ENCODE measurements at places on chromosomes 1 and 21.

DNA sequence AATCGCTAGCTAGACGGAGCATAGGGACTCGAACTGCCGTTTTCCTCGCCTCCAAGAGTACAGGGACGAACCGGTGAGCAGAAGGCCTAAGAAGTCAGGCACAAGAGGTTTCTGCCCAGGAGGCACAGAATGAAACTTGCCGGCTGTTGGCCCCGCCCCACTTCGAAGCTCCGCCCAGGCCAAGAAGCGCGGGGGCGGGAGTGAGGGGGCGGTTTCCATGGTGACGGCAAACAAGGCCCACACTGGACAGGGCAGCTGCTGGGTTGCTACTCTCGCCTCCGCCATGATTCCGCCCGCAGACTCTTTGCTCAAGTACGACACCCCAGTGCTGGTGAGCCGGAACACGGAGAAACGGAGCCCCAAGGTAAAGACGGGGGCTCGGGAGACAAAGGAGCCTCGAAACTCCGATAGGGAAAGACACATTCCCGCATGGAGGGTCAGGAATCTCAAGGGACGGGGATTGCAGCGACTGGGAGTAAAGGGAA, at the start of gene DNALI1:
Gene DNALI1, plus strand, starts transcription at position 229 of the 485 bp plus-strand sequence. Its CDS starts 55 bp downstream, at position 284.
- peak; percentile 31 for DNase-seq

DNA sequence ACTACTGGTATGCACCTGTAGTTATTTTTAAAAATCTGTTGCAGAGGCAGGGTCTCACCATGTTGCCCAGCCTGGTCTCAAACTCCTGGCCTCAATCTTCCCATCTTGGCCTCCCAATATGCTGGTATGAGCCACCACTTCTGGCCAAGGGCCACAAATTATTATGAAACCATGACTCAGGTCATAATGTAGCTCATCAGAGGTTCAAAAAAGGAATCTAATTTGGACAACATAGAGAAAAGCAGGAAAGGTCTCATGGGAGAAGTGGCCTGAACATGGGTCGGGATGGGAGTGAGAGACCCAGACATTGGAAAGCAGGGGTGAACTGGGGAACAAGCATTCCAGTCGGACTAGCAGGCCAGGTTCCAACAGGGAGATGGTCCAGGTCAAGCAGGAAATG, 45.2 kb upstream of the C1orf198 start:
- DNase-seq: no peak

DNA sequence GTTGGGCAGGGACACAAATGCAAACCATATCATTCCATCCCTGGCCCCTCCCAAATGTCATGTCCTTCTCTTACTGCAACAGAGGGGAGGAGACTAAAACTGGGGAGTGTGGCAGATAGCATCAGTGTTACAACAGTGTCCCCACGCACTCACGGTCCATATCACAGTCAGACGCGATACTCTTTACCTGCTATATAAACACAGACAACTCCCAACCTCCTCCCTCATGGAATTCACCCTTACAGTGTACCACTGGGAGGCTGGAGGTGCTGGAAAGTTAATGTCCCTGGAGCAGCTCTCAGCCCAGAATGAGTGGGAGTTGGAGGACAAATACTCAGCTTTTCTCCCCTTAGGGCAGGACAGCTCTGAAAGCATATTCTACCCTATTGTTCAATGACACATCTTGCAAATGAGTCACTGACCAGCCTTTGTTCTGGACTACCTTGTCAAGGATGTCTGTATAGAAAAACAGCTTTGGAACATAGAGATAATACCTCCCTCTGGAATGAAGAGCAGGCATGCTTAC, 445.9 kb downstream of the SETD4 start:
- no peak for DNase-seq

DNA sequence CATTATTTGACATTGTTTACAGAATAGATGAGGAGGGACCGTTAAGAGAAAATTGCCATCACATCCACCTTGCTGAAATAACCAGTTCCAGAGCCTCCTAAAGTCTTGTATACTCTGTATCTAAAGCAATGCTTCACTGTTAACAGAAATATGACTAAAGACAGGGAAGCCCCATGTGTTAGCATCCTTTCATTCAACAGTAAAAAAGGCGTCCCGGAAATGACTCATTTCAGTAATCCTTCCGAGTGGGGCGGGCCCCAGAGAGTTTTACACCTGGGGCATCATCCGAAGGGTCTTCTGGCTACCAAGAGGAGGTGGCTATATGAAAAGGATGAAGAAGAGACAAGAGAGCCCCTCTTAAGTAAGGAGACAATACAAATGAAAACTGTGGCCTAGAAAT, 227.2 kb downstream of the SLC45A1 start:
- no peak for DNase-seq

GRCh38 chr1:205458777-205459566, 3.1 kb upstream of the BLACAT1 start:
- no peak for DNase-seq

GRCh38 chr1:147712605-147713004, 42.3 kb upstream of the ACP6 start:
- no peak for DNase-seq

- DNase-seq: no peak
These were observed 228.3 kb upstream of the DEPDC1 start for GRCh38 chr1:68725001-68725752.

- no peak for DNase-seq
These were observed 144.1 kb upstream of the ERRFI1 start for GRCh38 chr1:8170059-8170835.

DNA sequence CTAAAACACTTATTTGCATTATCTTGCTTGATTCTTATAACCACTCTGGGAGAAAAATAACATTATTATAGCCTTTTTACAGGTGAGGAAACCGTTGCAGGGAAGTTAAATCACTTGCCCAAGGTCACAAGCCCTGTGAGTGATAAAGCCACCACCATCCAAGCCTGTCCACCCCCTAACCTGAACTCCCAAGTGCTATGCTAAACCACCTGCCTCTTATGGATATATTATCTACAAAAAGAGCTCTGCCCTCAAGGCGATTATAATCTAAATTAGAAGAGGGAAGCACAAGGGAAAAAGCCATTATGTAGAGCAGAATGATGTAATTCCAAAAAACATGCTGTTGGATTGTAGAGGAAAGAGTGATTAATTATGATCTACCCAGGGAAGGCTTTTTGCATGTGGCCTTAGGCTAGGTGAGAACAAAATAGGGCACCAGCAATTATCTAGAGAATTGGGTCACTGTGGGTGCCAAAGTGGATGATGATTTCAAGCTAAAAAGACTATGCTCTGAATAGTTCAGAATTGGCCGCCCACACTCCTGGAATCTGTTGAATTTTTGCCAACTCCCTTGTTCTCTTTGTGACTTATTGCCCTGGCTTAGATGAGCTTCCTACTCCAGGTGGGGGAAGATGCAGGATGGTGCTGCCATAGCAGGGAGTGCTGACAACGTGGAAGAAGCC, 205.3 kb downstream of the FGGY start:
- DNase-seq: no peak

GRCh38 chr1:167839009-167839408, 74.9 kb downstream of the ADCY10 start:
- no peak for DNase-seq

DNA sequence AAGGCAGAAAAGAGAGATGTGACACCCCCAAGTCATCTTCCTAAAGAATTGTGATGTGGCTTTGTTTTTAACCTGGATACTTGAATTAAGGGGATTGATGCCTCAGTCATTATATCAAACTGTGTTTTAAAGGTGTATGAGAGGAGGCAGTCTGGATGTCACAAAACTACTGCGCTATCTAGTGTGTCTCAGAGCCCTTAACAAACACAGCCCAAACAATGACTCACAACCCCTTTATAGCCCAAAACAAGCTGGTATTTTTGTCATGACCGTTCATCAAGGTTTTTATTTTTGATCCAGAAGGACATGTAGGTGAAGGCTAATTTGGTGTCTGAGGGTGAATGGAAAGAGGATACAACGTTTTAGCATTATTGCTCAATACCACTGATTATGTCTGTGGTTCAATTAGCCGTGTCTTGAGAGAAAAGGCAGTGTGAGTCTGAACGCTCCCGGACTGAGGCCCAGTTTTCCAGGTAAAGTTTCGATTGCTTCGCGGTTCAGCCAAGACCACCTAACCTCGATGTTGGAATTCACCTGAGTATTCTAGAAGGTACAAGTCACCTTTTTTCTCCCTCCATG, 71.6 kb downstream of the SGIP1 start:
- no peak for DNase-seq

DNA sequence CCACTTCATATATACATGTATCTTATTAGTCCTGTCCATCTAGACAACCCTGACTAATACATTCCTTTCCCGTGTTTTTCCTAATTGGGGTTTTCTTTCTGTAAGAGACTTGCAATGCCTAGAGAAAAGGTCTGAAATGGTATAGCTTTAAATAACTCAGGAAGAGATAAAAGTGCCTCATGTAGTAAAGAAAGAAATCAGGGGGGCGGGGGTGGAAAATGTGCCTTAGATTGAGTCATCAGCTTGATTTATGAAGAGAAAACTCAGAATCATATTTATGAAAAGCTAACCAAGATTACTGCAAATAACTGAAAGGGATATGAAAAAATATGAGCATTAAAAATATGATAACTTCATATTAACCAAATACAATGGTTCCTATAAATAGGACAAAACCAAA, 345.8 kb upstream of the CHRM3 start:
- no peak for DNase-seq

DNA sequence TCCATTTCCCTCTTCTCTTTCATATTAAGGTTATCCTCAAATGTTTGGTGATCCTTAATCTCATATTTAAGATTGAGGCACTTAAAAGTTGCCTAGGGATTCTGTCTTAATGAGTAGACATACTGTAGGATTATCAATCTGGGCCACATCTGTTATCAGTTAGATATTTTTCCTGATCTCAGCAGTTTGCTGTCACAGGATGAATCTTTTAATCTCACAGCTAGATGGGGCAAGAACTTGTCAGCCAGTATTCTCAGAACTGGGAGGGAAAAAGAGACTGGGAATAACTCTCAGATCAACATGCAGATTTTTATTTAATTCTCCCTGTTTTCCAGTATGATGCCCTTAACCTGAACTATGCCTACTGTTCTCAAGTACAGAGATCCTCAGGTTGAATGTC, 14.0 kb downstream of the ZNF644 start:
- no peak for DNase-seq

GRCh38 chr1:231628207-231628876, 1.8 kb downstream of the DISC1 start:
- no peak for DNase-seq

DNA sequence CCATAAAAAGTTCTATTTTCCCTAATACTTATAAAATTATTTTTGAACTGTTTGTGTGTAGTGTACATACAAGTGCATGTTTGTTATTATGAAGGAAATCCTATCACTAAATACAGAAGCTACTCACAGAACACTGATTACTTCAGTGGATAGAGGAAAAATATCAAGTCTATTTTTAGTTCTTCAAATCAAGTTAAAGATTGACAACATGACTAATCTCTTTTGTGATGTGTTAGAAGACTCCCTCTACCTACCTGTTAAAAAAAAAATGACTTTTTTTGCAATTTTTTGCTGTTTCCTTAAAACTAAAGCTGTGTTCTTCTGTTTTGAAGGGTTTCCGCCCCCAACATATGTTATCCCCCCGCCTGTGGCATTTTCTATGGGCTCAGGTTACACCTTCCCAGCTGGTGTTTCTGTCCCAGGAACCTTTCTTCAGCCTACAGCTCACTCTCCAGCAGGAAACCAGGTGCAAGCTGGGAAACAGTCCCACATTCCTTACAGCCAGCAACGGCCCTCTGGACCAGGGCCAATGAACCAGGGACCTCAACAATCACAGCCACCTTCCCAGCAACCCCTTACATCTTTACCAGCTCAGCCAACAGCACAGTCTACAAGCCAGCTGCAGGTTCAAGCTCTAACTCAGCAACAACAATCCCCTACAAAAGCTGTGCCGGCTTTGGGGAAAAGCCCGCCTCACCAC, 45.5 kb downstream of the NCF2 start:
- no peak for DNase-seq

- DNase-seq: no peak
These were observed 46.9 kb downstream of the ZSCAN20 start for GRCh38 chr1:33519240-33519884.

GRCh38 chr21:23394458-23394857, 2212.8 kb downstream of the MRPL39 start:
- no peak for DNase-seq

GRCh38 chr1:147641695-147642592, 28.4 kb downstream of the ACP6 start:
- peak; percentile 64 for DNase-seq

DNA sequence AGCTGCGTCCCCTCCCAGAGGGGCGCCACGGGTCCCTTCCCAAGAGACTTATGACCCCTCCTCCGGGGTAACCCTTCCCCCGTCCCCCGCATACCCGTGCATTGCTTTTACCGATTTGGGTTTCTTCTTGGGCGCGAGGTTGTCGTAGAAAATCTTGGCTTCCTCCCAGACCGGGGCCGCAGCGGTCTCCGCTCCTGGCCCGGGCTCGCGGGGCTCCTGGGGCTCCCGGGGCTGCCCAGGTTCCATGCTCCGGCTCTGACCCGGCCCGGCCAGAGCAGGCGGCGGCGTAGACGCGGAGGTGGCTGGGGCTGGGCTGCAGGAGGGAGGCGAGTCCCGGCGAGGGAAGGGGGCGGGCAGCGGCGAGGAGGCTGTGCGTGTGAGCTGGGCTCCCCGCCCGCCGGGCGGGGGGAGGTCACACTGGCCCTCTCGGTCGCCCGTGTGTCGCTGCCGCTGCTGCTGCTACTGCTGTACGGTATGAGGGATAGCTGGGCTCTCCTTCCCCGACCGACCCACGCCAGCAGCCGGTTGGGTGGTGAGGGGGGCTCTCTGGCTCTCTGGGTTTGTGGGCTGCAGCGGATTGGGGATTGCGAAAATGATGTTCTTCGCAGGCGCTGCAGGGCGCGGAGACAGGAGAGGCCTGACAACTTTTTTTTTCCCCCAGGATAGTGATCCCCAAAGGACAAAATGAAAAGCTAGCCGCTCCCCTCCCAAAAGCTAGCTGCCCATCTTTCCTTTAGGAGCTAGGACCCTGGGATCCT, at the start of gene NT5C1A:
Gene NT5C1A, minus strand, starts transcription at position 315 of the 758 bp plus-strand sequence. Its CDS starts 69 bp downstream, at position 246.
- no peak for DNase-seq

DNA sequence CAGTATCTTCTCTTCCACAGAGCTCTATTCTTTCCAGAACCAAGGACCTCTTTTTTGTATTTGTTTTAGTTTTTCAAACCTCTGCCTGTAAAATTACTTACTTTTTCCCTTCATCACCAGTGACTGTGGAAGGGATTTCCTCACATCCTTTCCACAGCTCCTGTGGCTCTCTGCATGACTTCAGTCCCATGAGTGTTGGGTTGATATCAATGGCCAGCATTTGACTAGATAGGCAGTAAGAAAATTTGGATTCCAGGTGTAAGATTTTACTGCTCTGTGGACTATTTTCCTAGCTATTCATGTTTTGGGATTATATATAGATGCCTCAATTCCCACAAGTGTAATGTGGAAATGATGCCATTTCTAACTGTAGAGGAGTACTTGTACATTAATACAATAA, 171.5 kb upstream of the PTBP2 start:
- DNase-seq: no peak

- no peak for DNase-seq
These were observed 48.3 kb upstream of the NADK start for GRCh38 chr1:1826356-1827088.

- DNase-seq: no peak
These were observed 1.2 kb downstream of the ADAMTS4 start for GRCh38 chr1:161197560-161198193.
